ENCODE measurements at places on chromosomes 3 and 15.

- no peak for DNase-seq
These were observed 94.7 kb upstream of the SLC7A14 start for GRCh38 chr3:170680593-170680992.

DNA sequence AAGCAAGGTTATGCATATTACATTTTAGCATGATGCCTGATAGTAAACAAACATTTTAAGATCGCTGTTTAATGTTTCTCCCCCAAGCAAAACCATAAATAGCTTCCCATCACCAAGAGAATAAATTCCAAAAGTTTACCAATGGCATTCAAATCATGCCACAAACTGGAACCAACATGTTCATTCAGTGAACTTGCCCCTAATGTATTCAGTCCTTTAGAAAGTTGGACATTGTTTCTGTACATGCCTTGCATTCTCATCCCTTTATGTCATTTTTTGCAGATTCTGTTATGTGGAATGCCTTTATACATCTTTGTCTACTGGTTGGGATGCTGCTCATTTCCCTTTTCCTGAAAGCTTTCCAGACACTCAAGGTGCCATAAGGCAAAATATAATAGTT lies 105.5 kb downstream of the PYDC2 start:
- no peak for DNase-seq

DNA sequence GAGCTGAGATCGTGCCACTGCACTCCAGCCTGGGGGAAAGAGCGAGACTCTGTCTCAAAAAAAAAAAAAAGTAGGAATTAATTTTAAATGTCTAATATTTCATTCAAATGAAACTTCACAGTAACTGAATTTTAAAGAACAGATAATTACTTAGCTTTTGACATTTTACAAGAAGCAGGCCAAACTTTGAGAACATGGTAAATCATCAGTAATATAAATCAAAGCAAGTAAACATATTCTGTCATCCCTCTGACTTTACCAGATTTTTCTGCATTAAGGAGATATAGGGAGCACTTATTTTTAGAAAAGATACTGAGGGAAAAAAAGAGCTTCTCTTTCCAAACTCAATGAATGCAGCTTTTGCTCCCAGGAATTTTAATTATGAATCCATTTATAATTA lies 37.0 kb downstream of the NR1I2 start:
- DNase-seq: no peak

DNA sequence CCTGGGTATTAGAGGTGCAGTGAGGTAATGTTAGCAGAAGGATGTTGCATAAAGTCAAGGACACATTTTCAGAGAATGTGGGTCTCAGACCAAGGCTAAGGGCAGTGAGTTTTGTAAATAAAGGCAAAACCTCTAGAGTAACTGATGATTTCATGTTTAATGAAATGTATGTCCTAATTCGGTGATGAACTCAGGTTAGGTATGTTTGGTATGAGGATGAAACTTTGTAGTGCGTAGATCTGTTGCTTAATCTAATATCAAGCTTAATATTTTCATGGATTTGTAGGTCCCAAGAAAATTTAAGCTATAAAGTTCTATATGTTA lies 3.6 kb downstream of the USP50 start:
- DNase-seq: no peak

- no peak for DNase-seq
These were observed 20.1 kb upstream of the IGF1R start for GRCh38 chr15:98628216-98628615.

DNA sequence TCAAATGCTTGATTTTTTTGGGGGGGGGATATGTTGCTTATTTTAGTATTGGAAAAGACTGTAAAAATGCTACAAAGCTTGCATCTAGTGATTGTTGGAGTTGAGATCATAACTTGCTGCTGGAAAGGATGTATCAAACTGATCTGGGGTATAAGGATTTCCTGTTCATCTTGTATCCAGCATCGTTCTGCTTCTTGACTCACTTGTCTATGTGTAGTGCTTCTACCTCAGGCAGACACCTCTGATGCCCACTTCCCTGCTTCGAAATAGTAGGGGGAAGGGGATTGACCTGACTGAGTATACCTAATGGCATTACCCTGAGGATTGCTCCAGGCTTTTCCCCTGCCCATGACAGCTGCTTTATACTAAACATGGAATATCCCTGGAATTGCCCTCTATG lies 42.7 kb downstream of the STT3B start:
- no peak for DNase-seq

DNA sequence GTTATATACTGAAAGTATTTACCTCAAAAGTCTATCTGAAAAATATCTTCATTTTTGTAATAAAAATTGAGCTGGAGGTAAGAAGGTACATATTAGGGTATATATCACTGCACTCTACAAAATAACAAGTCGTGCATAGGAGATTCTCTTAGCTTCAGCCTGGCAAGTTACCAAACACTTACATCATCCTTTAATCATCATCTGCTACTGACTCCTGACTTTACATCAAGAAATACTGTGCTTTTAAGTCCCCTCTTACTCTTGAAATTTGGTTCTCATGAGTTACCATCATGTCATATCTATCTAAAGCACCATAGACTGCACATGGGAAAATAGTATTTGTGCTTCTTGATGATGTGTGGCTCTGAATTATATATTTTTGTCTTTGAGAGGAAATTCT lies 50.8 kb downstream of the LYSMD4 start:
- peak; percentile 54 for DNase-seq
